GOT3 (cell line): ENCODE measurements at places on chromosomes 12 and 14.
A peak's percentile ranks its signal among the peaks of the same experiment; 100 is the strongest.

DNA sequence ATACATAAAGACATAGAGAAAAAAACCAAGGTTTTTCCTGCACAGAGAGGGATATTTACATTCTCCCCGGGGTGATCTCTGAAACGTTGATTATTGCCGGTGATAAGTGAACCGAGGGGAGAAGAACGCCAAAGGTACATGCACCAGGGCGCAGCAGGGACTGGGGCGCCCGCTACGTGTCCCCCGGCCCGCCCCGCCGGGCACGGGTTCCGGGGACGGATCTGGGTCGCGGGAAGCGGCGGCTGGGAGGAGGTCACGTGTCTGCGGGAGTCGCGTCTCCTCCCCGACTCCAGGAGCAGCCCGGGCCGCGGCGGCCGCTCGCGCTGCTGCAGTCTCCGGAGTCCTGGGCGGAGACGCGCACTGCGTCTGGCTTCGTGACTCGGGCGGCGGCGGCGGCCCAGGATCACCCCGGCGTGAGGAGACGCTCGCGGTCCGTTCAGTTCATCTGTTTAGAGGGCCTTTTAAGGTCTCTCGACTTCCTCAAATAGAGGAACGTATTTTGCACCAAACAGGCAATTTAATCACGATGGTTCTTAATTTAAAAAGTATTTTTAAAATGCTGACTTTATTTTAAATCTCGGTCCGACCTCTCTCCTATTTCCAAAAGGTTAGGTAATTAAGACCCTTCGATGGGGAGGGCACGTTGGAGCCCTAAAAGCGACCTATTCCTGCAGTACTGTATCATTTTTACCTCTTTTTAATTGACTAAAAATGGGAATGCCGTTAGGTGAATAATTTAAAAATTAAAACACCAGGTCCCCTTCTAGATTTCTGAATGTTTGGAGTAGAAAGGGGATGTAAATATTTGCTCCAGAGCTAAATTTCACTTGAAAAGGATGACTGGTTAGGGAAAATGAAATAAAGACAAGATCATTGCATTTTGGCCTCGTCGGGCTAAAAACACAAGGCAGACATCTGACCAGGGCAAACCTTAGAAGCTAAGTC lies 1.8 kb upstream of the BHLHE41 start:
- DNase-seq: no peak

- DNase-seq: no peak
These were observed 5.5 kb upstream of the CCDC175 start for GRCh38 chr14:59582161-59582560.

- peak; percentile 75 for DNase-seq
These were observed 106.6 kb downstream of the PRICKLE1 start for GRCh38 chr12:42482748-42483520.

- no peak for DNase-seq
These were observed 16.7 kb downstream of the GRIP1 start for GRCh38 chr12:66662179-66662578.

DNA sequence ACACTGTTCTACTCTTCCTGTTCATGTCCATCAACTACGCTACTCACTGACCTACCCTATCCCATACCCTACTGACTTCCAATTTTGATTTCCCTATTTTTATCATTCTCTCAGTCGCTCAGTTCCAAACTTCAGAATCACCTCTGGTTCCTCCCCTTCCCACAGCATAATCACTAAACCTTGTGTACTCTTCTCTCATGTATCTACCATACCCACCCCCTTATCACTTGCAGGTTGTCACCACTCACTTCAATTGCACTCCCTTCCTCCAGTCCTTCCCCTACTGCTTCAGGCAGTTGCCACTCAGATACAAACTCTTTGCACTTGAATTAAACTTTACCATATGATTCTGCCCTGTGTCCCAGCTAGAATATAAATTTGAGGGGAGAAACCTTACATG lies 6.3 kb downstream of the RACGAP1 start:
- DNase-seq: no peak

DNA sequence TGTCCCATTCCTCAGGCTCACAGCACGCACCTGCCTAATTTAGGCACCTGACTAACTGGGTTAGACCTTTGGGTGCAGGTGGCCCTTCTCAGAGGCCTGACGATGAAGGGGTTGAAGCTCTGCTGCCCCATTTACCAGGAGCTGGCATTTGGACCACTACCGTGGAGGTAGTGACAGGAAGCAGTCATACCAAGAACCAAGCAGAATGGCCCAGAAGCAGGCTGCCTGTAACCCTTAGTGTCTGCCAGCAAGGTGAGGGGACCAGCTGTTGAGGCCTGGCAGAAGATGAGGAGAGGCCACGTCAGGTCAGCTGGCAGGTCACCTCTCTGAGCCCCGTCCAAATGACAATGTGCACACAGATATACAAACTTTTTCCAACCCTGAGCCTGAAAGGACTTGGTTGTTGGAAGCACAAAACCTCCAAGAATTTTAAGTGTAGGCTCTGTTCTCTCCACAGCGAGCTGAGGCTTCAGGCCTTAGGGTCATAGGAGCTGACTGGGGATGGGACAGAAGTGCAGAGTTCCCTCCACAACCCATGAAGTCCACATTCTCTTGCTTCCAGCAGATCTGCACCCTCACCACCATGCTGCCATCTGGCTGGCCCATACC lies 23.1 kb downstream of the VASH1 start:
- DNase-seq: no peak

- no peak for DNase-seq
These were observed 346.3 kb downstream of the VRK1 start for GRCh38 chr14:97143456-97143855.

- DNase-seq: no peak
These were observed 30.3 kb downstream of the CORO1C start for GRCh38 chr12:108700833-108701541.

GRCh38 chr14:75495882-75496281 lies 26.4 kb upstream of the BATF start:
- DNase-seq: no peak

GRCh38 chr14:96252323-96252998 lies 3.5 kb upstream of the BDKRB1 start:
- DNase-seq: no peak

- DNase-seq: no peak
These were observed 24.3 kb downstream of the UBR7 start for GRCh38 chr14:93231129-93231979.

GRCh38 chr14:33790996-33791395 lies 159.9 kb downstream of the EGLN3 start:
- no peak for DNase-seq

GRCh38 chr14:69615121-69615495 lies 3.7 kb downstream of the SUSD6 start:
- DNase-seq: no peak

DNA sequence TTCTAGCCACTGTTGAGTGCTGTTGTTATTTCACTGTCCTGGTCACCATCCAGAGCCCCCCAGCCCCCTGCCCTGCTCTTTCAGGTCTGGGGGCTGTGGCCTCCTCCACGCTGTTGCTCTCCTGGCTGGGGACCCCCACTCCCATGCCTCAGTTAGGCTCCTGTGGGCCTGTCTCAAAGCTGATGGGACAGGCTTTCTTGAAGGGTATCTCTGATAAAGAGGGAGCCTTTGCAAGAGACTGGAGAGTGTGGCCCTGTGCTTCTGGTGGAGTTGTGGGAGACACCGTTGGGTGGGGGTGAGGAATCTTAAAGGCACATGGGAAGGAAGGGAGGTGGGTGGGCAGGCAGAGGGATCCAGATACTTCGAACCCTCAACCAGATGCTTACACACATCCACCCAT lies 12.2 kb upstream of the KRT86 start:
- DNase-seq: no peak

DNA sequence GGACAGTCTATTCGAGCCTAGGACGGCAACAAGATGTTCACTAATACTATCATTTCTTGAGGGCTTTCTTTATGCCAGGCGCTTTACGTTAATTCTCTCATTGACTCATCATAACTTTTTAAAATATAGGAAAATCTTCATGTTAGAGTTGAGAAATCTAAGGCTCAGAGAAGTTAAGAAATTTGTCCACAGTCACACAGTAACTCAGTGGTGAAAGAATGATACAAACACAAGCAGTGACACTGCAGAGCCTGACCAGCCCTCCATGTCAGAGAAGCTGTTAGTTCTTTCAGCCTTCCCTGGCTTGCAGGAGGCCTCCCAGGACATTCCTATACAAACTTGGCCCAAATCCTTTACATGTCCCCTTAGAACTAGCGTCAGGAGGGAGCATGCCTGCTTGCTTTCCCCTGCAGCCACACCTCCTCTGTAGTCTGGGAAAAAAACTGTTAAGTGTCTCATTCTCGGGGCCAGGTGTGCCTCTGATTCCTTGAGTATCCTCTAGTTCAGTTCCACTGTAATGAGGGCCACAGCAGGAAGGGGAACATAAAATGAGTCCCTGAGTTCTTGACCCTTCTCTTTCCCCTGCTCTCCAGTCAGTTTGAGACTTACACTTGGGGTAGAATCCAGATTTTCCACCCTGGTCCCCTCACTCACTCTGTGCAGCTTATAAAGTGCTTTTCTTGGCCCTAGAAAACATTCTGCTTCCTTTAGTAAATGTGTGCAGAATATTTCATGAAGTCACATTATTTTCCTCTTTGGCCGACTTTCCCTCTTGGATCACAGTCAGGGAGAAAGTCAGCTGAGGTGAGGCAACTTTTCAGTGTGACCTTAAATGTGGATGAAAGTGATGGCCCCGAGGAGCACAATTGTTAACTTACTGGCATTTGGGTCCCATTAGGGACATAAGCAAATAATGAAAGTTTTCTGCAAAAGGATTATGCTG lies 152.2 kb upstream of the HIF1A start:
- DNase-seq: no peak

DNA sequence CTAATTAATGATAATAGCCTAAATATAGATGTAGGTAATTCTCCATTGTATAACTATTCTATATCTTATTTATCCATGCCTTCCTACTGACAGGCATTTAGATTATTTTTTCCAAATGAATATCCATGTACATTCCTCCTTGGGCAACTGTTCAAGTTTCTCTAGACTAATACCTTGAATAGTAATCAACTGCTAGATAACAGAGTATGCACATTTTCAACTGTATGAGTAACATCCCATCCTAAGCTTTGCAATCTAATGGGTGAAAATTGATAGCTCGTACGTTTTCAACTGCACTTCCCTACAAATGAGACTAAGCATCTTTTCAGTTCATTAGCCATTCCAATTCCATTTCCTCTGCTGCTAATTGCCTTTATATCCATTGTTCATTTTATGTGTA lies 37.0 kb downstream of the YAF2 start:
- no peak for DNase-seq

- no peak for DNase-seq
These were observed 53.1 kb upstream of the NPFF start for GRCh38 chr12:53560351-53560750.

DNA sequence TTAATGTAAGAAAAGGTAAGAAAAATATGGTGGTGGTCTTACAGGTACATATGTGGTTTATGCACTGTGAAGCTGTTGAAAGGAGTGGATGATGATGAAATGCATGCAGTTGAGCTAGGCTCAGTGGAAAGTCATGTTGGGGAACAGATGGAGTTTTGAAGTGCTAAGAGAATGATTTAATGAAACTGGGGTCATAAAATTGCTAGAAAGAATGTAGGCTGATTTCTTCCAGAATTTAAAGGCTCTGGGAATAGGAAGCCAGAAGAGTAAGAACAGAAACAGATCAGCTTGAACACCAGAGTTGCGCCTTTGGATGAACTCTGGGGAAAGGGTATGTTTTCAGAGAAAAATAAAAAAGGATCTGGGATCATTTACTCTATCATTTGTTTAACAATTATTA lies 146.5 kb downstream of the MON2 start:
- no peak for DNase-seq

- no peak for DNase-seq
These were observed 6.6 kb upstream of the RAB3IP start for GRCh38 chr12:69732088-69732487.

- no peak for DNase-seq
These were observed 1026.9 kb downstream of the BCL11B start for GRCh38 chr14:98244966-98245569.

DNA sequence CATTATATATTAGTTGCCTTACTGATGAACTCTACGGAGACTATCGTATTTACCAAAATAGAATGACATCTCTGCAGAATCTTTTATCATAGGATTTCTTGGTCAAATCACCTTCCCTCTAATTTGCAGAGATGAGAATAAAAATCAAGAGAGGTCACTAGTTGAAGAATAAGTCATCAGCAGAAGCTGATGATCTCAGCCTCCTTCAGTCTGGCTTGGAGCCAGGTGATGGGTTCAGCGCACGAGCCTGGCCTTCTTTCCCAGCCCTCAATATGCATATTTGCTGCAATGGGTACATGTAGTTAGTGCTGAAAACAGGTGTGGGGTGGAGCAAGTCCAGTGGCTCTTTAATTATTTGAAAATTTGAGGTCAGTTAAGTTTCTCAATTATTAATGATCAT lies 19.2 kb upstream of the EMP1 start:
- no peak for DNase-seq

DNA sequence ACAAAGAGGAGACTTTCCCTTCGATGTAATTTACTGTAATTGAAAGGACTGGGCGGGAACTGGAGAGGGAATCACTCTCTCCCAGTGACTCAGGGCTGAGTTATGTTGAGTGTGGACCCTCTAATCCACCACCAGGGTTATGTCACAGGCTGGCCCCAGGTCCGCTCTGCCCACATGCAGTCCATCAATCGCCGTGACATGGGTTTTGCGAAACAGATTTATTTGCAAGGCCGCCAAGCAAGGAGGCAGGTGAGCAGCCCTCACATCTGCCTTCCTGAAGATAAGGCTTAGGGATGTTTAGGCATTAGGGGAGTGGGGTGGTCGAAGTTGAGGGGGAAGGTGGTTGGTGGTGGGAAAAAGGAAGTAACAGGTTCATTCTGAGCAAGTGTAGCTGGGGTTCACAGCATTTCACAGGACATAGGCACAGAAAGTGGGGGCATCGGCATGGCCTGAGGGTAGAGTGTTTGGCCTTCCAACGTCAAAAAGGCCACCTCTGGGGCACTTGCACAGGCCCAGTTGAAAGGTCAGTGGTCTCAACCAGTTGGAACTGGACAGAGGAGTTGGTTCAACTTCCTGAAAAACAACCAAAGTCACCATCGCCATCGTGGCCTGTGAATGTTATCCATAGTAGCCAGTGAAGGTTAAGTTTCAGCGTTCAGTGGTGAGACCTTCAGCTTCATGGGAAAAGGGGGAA lies 66.9 kb downstream of the DNAH10 start:
- no peak for DNase-seq

DNA sequence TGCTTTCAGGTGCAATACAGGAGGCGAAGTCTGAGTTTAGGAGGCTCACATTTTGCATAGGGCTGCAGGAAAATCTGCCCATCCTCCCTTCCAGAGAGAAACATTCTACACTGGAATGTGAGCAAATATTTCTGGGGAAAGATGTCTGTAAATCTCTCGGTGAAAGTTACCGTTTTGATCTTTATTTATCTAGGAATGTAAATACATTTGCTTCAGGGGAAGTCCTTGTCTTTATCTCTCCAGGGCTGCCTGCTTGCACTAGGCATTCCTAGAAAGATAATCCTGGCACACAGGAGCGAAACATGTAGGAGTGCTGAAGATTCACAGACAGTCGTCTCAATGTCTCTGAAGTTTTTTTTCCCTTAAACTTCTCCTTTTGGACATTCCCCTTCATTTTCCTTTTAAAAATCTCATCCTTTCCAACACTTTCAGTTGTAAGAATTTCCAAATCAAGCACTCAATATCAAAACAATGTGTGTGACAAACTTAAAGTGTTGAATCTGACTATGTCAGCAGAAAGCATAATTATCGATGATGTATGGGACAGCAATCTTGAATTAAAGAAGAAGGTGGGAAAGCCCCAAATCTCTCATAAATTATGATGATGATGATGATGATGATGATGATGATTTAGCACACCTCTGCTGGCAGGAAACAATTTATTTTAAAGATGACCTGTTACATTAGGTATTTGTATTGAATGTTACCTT lies 113.4 kb upstream of the RESF1 start:
- DNase-seq: no peak
